ENCODE measurements at places on chromosomes 2 and 18.

GRCh38 chr18:4878480-4878879, 318.6 kb downstream of the AKAIN1 start:
- no peak for DNase-seq

DNA sequence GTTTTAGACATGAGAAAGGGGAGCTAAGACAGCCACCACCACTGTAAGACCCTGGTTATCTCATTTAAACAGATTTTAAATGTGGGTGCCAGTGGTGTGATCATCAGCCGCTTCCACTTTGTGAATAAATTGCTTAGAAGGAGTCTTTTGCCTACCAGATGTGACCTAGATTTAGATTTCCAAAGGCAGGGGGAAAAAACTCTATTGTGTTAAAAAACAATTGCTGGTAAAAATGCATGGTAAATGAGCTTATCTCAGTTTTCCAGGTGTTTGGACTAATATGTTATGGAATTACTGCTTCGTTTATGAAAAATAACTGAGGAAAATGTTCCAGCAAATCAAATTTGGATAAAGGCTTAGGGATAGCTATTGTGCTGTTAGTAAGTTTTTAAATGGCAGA, 466.3 kb upstream of the RAB12 start:
- no peak for DNase-seq

- DNase-seq: no peak
Measured at GRCh38 chr2:216555274-216555673, 56.6 kb downstream of the RPL37A start.

DNA sequence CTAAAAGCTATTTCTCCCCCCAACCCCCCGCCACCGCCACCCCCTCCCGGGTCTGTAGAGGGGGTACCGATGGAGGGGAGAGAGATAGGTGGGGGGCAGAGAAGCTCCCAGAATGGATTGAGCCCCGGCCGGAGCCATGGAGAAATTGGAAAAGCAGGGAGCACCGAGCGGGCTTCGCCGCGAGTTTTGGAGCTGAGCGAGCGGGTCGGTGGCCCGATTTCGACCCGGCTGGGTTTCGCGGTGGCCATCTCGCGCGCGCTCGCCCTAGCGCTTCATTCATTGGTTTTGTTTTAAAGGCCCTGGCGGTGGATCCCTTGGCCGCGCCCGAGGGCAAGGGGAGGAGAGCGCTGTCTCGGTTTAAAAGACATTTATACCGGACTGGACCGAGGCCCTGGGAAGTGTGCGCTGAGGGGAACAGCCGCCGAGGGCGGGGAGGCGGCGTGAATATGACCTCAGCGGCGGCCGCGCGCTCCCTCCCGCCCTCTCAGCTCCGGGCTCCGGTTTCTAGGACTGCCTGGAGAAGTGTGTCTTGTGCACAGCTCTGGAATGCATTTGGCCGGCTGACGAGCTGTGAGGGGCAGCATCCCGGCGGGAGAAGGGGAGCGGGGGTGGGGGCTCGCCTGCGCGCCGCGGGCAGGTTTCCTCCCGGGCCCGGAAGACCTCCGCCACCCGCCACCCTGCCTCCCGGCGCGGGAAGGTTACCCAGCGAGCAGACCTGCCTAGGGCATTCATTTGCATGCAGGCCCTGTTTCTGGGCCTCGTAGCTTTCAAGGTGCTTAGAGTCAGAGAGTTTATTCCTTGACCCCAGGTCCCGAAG, 1.7 kb upstream of the SMAD7 start:
- DNase-seq: no peak

GRCh38 chr2:70560040-70560439, 6.4 kb upstream of the TGFA start:
- no peak for DNase-seq

GRCh38 chr2:40450796-40451430, 977 bp downstream of the SLC8A1 start:
- peak; percentile 19 for DNase-seq

DNA sequence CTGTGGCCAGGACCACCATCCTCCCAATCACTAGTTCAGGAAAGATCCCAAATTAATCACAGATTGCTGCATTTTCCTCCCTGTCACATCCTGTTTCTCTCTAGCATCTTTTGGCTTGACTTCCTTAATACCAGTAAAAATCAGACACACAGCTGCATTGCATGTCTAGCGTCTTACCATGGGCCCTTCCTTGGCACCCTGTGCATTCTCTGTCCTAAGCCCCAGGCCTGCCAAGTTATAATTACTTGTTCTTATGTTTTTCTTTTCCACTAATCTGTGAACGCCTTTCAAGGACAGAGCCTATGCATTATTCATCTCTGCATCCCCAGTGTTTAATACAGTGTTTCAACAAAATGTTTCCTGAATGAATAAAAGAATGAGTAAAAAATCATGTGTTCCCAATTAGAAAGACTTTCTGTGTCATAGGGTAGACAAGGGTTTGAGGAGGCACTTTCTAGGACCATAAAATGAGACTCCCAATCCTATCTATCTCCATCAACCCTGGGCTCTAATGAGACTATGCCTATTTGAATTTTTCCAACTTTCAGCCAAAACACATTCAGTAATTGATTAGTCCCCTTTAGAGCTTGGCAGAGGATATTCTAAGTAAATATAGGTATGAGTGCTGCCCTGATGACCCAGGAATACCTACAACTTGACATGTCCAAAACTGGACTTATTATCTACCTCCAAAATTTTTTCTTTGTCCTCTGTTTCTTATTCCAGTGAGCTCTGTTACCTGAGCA, 10.3 kb upstream of the NT5C1B start:
- no peak for DNase-seq

GRCh38 chr2:196719110-196719872, 79.8 kb downstream of the CCDC150 start:
- peak; percentile 8 for DNase-seq

DNA sequence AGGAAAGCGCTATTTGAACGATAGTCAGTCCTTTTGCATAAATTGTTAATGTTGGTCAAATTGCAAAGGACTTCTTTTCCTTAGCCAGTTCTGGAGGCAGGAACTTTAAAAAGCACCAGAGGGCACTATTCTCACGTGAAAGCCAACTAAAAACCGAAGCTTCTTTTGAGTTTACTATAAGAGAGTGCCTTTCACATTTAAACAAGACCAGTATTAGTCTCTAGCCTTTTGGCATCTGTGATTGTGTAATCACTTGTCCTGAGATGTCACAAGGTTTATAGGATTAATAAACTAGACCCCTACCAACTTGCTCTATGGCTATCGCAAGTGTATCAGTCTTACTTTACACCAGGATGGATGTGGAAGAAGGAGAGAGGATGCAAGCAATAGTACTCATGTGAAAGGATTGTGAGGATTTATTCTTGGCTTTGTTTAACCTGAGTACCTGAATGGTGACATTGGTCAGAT, 14.4 kb upstream of the STAT4 start:
- peak; percentile 67 for DNase-seq

DNA sequence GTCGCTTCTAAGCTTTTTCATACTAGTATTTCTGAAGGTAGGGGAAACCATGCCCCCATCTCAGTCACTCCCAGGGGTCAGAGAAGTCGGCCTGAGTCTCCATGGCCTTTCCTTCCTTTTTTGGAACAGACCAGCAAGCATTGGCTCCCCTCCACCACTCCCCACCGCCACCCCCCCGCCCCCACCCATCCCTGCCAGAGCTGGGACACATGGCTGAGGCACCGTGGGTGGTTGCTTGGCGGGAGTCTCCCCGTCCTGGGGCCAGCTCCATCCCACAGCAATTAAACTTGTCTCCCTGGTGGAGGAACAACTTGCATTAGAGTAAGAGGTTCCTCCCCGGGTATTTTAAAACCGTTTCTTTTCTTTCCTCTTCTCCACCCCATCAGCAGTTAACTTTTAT, 100.8 kb upstream of the TFPI start:
- no peak for DNase-seq

DNA sequence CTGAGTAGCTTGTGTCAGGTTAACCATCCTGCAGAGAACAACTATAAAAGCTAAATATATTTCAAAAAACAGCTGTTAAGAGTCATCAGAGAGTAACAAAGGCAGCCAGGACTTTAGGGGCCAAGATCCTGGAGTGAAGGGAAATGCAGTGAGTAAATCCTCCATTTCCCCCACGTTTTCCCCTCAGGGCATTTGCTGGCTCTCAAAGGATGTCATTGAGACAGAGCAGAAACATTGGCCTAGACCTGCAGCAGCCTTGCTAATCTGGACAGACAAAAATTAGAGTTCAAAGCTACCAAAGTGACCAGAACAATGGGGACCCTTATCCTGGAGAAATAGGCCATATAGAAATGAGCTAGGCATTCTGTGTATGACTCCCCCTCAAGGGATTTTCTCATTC, 21.1 kb upstream of the KLHL29 start:
- DNase-seq: no peak

DNA sequence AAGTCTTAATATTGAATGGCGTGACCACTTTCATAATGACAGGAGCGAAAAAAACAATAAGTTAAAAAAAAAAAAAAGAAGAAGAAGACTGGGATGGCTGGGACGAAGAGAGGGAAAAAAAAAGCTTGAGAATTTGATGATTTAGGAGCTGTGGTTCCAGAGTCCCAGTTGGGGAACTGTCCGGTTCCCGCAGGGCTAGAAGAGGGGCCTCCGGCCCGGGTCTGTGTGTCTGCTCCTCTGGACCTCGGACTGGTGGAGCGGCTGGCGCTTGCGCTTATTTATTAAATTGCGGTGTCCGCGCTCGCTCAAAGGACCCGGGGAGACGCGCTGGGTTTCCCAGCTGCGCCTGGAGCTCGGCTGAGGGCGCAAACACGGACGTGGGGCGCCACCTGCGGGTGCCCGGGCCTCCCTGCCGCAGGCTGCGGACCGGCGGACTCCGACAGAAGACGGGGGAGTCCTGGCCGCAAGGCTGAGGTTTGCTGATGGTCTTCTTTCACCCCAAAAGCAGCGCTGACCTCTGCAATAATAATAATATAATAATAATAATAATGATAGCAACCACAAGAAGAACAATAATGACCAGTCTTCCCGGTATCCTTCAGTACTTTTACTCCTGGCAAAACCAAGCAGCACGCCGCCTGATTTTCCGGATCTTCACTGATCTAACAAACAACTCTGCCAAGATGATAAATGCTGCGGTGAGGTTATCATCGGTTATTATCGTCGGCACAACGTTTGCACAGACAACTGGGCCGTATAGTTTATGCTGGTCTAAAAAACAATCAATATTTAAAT, at the start of gene CBLN2:
TSS of gene CBLN2 (minus strand) at position 251 of the 795 bp plus-strand sequence. CDS start 2,182 bp downstream, outside the sequence.
- peak; percentile 65 for DNase-seq

GRCh38 chr18:49073437-49073836, 122.7 kb upstream of the SMAD7 start:
- DNase-seq: no peak
